T1000 (cell line): ENCODE measurements at places on chromosomes 2 and 18.

DNA sequence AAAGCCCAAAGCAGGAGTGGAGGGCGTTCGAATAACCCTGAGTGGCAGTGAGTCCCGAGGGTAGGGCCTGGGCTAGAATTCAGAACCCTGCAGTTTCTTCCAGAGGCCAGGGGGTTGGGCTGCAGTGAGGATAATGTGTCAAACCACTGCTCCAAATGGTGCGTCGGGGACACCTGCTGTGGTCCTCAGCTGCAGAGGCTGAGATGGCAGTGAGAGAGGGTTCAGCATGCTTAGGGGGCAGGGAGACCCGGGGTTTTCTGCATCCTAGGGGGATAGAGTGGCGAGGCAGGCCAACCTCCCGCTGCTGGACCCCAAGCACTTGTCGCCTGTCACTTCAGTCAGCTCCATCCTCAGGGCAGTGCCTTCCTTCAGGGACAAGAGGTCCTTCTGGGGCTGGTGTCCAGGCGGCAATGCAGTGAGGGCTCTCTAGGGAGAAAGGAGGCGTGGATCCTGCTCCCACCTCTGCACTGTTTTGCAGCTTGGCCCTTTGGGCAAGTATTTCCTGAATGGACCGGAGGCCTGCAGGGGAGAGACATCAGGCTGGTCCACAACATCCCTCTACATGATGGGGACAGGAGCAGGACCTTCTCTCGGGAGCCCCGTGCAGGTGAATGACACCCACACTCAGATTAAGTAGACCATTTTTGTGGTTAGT lies 8.4 kb upstream of the NTSR2 start:
- no peak for DNase-seq

DNA sequence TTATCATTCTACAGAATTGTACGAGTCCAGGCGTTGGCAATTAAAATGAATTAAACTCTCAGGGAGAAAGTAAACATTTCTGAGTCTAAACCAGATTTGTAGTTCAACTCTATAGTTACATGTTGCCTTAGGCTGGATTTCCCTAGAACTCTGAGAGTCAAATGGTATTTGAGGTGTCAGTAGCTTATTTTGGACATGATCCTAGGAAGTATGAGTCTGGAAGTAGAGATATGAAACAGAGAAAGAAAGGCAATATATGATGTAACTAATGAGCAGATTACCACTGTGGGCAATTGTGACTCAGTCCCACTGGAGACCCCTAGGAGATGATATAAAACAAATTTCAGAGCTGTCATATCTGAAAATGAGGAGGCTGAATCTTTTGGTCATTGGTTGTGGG lies 199.1 kb upstream of the UBE2E3 start:
- DNase-seq = no peak

GRCh38 chr2:207148020-207148419 lies 17.7 kb downstream of the KLF7 start:
- no peak for DNase-seq

DNA sequence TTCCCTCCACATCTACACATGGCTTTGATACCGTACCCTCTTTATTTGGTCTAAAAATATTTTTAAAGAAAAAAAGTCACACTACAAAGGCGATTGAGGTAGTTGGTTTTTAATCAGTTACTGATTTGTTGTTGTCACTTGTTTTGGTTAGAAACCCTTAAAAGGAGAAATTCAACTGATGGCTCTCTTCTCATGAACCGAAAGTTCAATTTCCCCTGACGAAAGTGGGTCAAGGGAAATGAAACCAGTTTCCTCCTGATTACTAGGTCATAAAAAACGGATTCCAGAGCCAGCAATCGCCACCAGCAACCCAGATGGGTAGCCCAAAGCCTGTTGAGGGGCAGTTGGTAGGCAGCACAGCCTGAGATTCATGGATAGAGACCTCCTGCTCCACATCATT lies 63.2 kb downstream of the DLGAP1 start:
- no peak for DNase-seq

GRCh38 chr2:66271777-66272176 lies 163.1 kb upstream of the MEIS1 start:
- no peak for DNase-seq

GRCh38 chr18:9708434-9709303 lies 568 bp downstream of the RAB31 start:
- DNase-seq = no peak

GRCh38 chr2:121804340-121804739 lies 48.9 kb downstream of the TSN start:
- DNase-seq = no peak

DNA sequence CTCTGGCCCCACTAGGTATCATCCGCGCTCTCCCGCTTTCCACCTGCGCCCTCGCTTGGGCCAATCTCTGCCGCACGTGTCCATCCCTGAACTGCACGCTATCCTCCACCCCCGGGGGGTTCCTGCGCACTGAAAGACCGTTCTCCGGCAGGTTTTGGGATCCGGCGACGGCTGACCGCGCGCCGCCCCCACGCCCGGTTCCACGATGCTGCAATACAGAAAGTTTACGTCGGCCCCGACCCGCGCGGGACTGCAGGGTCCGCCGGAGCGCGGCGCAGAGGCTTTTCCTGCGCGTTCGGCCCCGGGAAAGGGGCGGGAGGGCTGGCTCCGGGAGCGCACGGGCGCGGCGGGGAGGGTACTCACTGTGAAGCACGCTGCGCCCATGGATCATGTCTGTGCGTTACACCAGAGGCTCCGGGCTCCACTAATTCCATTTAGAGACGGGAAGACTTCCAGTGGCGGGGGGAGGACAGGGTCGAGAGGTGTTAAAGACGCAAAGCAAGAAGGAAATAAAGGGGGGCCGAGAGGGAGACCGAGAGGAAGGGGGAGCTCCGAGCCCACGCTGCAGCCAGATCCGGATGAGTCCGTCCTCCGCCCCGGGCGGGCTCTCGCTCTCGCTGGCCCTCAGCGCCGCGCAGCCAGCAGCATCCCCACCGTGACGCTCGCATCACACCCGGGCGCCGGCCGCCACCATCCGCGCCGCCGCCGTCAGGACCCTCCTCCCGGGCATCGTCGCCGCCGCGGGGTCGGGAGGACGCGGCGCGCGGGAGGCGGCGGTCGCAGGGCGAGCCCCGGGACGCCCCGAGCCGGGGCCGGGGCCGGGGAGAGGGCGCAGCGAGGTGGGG lies 664 bp downstream of the NETO1 start:
- peak; percentile 52 for DNase-seq

DNA sequence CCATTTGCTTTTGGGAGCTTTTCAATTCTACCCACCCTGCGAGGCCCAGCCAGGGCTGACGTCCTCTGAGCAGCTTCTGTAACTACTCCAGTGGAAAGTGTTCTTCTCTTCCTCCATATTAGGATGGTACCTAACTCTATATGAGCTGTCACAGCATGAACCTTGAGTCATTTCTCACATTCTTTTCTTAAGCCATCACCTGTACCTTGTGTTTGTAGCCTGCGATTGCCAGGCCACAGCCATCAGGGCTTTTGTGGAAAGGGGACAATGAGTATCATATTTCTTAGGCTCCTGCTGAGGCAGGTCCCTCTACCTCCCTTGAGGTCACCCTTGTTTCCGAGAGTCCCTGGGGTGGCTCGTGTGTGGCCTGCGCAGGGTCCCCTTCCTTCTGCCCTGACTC lies 144.5 kb upstream of the DLX2 start:
- DNase-seq = no peak

DNA sequence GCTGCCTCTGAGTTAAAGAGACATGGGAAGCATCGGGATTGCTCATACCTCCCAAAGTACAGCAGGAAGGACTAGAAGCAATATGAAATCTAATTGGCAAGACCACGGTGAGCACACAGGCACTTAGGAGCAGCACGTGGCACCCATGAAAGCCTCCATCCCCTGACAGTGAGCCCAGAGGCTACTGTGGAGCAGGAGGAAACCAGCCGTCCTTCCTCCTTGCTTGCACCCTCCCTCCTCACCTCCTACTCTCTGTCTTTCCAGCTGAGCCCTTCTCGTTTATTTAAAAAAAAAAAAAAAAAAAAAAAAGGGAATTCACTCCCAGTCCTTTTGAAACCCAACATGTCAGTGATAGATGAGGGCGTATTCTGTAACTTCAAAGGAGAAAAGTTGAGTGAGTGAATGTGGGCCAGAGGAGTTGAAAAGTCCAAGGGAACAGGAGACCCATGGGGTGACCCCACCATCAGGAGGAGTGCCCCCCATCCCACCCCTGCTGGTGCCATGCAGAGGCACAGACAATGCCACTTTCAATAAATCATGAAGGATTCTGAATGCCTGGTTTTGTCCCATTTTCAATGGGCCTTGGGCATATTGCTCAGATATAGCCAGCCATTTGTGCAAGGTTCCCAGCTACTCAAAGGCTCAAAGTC lies 96.6 kb upstream of the ALPP start:
- DNase-seq = no peak

GRCh38 chr2:186713691-186714090 lies 19.8 kb downstream of the FAM171B start:
- no peak for DNase-seq

- DNase-seq = no peak
These were observed 82.1 kb downstream of the TNP1 start for GRCh38 chr2:216777637-216778273.

GRCh38 chr2:240820607-240821428 lies 799 bp upstream of the KIF1A start:
- no peak for DNase-seq

DNA sequence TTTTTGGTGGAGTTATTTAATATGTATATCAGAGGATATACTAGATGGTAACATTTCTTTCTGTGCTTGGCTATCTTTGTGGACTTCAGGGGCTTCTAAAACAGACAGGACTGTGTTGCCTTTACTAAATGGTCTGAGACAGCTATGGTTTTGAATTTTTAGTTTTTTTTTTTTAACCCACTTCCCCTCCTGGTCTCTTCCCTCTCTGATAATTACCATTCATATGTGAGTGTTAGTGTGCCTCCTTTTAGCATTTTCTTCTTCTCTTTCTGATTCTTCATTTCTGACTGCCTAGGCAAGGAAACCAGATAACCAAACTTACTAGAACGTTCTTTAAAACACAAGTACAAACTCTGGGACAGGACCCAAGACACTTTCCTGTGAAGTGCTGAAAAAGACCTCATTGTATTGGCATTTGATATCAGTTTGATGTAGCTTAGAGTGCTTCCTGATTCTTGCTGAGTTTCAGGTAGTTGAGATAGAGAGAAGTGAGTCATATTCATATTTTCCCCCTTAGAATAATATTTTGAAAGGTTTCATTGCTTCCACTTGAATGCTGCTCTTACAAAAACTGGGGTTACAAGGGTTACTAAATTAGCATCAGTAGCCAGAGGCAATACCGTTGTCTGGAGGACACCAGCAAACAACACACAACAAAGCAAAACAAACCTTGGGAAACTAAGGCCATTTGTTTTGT lies 52.7 kb downstream of the SMAD4 start:
- DNase-seq = no peak

DNA sequence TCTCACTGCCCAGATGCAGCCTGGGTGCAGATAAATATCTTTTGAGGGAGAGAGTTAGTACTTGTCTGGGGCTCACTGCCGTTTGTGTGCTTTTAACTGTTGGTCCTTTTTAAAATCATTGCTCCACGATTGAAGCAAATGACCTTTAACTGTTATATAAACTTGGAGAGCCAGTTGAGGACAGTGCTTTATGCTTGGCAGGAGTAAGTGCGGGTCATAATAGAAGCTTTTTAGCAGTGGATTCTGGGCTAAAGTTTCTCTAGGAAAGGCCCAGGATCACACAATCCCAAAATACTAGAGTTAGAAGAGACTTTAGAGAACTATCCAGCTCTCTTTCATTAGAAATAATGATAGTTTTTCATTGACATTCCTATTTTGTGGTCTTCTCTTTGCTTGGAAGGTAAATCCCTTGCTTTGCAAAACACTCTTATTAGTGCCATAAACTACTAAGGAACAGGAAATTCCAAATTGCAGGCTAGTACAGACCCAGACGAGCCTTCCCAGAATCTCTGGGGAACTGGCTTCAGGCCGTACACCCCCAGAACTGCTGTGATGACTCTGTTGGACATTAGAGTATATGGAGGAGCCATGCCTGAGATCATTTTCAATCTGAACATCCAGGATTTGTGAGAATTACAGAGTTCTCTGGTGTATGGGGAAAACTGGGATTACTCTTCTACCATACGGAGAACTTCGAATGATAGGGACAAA lies 19.1 kb downstream of the LIMS1 start:
- DNase-seq = no peak

DNA sequence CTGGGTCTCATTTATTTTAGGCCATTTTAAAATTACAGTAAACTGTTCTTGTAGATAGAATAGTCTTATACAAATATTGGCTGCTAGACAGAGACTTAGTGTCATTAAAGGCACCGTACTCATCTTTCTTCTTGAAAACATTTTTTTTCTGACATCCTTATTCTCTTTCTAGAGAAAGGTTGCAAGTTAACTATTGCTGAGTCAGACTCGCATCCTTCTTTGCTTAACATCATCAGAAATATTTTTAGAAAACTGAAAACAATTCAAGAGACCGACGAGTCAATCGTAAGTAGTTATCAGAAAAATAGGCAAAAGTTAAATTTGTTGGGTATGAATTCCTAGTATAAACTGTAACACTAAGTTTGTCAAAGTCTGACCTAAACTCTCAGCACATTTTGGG lies 72.2 kb downstream of the HNMT start:
- DNase-seq = no peak

DNA sequence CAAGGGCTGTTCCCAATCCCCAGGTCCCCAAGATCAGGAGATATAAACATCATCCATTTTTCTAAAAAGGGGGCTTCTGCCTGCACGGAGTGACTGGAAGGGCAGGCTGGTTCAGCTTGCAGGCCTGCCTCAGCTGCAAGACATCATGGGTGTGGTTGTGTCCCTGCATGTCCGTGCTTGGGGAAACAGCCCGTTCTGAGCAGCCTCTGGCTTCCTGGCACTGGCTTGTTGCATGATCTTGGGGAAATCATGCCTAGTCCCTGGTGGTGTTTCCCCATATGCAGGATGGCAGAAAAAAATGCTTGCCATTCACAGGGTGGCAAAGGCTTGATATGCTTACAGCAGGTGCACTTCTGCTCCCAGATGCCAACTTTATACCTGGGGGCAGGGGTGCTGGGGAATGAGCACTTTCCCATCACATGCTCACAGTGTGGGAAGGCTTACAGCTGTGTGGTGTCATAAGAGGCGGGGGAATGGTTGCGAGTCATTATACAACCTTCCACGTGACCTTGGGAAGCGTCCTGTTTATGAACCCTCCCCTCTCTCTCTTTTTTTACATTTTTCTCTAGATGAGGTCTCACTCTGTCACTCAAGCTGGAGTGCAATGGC lies 7.2 kb downstream of the PCARE start:
- no peak for DNase-seq

DNA sequence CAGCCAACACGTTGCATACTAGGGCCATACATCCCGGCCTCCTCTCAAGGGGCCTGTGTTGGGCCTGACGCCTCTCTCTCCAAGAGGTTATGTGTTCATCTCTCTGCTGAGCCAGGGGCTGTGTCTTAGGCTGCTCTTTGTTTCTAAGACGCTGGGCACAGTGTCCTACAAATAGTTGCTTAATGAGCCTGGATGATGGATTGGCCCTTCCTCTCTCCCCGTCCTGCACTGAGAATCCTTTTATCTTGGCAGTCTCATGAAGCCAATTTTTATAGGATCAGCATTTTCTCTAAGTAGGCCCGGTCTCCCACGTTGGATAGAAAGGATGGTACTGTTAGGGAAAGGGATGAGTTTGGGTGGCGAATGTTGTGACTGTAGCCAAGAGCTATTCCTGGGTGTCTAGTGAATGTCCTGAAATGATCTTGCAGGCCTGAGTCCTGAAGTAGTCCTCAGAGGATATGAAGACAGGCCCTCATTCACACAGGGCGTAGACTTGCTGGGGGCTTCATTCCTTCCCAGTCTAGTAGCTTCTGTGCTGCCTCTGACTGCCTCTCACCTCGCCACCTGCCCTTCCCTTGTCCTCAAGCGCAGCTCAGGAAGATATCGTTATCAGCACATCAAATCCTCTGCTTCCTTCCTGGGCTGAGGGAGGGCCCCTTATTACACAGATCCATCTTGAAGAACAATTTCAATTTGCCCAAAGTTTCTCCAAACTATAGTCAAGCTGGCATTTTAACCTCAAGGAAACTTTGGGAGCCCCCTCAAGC lies 8.8 kb downstream of the LBH start:
- DNase-seq = no peak
